ENCODE measurements at places on chromosomes 1 and 21. TPM values are rescaled to one million over a fixed set of nuclear protein-coding genes. Genes with fewer than 3 reads are reported as not detected.

C1orf94 gene
- not detected for polyA plus RNA-seq

CD101 gene
- 1.1 TPM for polyA plus RNA-seq

MRPL39 gene
- polyA plus RNA-seq, result 23.1 TPM

PDZK1 gene
- not detected for polyA plus RNA-seq

LAMC2 gene
- polyA plus RNA-seq, result 2.0 TPM

RIIAD1 gene
- not detected for polyA plus RNA-seq

PDE9A gene
- polyA plus RNA-seq, result 6.2 TPM

MARK1 gene
- polyA plus RNA-seq, result 8.2 TPM

GCSAML gene
- polyA plus RNA-seq, result 0.19 TPM

GADD45A gene
- polyA plus RNA-seq, result 16.2 TPM

ELF3 gene
- polyA plus RNA-seq, result 16.5 TPM

LRRC7 gene
- polyA plus RNA-seq, result 0.22 TPM

RASSF5 gene
- polyA plus RNA-seq, result 7.4 TPM

TLCD4 gene
- 2.1 TPM for polyA plus RNA-seq

Data from adipose tissue (tissue), 3 donors.